ENCODE measurements at places on chromosomes 13 and 19. TPM values are rescaled to one million over a fixed set of nuclear protein-coding genes. Genes with fewer than 3 reads are reported as not detected.
A peak's percentile ranks its signal among the peaks of the same experiment; 100 is the strongest.

DNA sequence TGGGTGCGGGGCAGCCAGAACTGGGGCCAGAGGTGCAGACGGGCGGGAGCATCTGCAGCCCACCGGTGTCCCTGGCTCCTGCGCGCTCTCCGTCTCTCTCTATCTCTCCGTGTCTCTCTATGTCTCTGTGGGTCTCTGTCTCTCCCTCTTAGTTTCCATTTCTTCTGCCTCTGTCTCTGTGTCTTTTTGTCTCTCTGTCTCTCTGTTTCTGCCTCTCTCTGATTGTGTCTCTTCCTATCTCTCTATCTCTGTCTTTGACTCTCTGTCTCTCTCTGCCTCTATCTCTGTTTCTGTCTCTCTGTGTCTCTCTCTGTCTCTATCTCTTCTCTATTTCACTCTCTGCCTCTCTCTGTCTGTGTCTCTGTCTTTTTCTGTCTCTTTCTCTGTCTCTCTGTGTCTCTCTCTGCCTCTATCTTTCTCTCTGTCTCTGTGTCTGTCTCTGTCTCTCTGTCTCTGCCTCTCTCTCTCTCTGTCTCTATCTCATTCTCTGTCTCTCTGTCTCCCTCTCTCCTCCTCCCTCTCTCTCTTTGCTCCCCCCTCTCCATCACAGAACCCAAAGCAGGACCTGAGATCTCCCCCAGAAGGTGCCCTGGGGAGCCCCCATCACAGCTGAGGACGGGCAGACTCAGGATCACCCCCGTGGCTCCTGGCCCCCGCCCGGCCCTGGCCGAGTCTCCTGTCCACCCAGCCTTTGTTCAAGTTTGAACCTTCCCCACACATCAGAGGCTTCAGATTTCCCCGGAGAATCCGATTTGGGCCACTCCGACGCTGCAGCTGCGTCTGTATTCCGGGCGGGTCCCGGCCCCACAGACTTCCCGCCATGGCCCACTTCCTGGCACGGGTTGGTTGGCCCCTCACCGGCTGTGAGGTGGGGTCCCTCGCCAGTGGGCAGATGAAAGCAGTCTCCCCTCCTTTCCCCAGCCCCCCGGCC, 48.6 kb upstream of the TCF3 start:
- no peak for DNase-seq

DNA sequence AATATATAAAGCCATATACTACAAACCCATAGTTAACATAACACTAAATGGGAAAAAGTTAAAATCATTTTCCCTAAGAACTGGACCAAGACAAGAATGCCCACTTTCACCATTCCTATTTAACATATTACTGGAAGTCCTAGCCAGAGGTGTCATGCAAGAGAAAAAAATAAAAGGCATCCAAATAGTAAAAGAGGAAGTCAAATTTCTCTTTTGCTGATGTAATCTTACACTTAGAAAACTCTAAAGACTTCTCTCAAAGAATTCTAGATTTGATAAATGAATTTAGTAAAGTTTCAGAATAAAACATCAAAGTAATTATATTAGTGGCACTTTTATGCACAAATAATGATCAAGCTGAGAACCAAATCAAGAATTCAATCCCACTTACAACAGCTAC, 678.9 kb upstream of the SLITRK5 start:
- DNase-seq: no peak

Gene PEAK3
- 0.71 TPM for total RNA-seq

DNA sequence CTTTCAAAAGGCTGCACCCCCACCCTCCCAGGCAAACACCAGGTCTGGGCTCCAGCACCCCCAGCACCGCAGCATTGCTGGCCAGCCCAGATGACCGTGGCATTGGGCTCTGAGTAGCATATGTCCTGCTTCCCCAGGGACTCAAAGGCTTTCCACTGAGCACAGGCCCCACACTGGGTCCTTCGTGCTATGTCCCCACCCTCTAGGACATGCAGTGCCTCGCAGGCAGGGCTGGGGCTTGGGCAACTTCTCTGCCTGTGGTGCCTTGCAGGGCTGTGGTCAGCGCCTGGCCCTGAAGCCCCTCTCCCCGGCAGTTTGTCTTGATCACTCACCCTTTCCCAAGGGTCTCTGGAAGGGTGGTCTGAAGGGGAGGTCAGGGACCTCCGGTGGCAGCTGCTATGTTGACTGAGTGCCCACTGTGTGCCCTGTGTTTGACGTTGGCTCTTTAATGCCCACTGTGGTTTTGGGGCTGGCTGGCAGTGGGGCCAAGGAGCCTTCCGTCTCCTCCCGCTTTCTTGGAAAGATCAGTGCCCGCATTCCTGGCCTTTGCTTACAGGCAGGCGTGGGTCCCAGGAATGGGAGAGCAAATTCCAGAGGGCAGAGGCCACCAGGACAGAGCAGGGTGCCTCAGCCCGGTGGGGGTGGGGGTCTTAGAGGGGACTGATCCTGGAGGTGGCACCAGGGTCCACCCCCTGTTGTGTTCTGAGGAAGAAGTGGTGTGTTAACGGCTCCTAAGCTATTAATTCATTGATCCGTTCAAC, 20.3 kb upstream of the CRTC1 start:
- DNase-seq: no peak

GRCh38 chr13:28533125-28533436, 38.2 kb upstream of the FLT1 start:
- no peak for DNase-seq

Gene ZNF211
- 17.7 TPM for total RNA-seq

Gene ERCC1
- 58.6 TPM for total RNA-seq

- peak; percentile 97 for DNase-seq
These were observed at the start of gene MKNK2 for GRCh38 chr19:2050991-2051772. Gene MKNK2 (minus strand): TSS chr19:2051244. CDS start chr19:2050851, 393 bp downstream.

GRCh38 chr13:97858161-97858560, 95.3 kb upstream of the IPO5 start:
- DNase-seq: no peak

DNA sequence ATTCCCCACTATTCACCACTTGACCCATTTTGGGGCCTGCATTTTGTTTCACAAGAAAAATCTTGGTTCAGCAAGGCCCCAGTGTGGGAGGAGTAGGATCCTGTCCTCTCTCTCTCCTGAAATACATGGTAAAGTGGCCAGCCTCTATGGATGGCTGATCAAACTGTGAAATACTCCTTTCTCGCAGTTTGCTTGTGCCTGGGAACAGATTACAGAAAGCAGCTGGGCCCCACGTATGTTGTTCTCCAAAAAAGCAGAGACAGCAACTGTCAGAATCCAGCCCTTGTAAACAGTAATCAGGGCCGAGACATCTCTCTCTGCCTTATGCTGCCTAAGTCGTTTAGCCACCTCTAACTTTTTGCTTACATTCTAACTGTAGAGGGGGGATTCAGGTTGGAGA, 61.0 kb upstream of the RAP2A start:
- DNase-seq: no peak

Gene RTBDN
- total RNA-seq: not detected

GRCh38 chr19:48053856-48054255, 10.0 kb upstream of the CABP5 start:
- no peak for DNase-seq

- no peak for DNase-seq
These were observed 34.0 kb downstream of the WDR87 start for GRCh38 chr19:37872383-37872782.

Gene ZNF555
- 10.3 TPM for total RNA-seq

- DNase-seq: no peak
These were observed 533.4 kb upstream of the NBEA start for GRCh38 chr13:34408640-34409039.

Gene HIF3A
- 55.0 TPM for total RNA-seq

Gene TBC1D4
- 19.6 TPM for total RNA-seq

GRCh38 chr13:105918842-105919741, 616.4 kb downstream of the EFNB2 start:
- no peak for DNase-seq

Gene ZDHHC20
- total RNA-seq: 61.2 TPM

Gene ATP8B3
- total RNA-seq: 2.3 TPM

Gene ZNF28
- 18.1 TPM for total RNA-seq

Gene ZNF723
- not detected for total RNA-seq

DNA sequence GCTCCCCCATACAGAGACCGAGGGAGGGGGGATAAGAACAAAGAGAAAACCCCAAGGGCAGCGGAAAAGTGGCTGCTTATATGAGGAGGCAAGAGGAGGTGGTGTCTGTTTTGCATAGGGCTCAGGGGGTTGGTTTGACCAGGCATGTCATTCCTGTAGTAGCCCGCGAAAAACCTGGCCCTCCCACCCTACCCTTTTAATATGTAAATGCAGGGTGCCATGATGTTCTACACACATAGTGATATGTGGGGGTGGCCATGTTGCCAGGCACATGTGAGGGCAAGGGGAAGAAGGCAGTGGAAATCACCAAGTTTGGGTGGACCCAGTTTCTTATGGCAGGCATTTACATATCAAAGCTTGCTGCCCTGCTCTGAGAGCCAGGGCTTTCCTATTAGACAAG, 203.5 kb upstream of the UBL3 start:
- no peak for DNase-seq

GRCh38 chr19:45448887-45449299, 18.9 kb upstream of the FOSB start:
- DNase-seq: no peak

GRCh38 chr19:8648240-8648639, 17.8 kb downstream of the NFILZ start:
- DNase-seq: no peak

DNA sequence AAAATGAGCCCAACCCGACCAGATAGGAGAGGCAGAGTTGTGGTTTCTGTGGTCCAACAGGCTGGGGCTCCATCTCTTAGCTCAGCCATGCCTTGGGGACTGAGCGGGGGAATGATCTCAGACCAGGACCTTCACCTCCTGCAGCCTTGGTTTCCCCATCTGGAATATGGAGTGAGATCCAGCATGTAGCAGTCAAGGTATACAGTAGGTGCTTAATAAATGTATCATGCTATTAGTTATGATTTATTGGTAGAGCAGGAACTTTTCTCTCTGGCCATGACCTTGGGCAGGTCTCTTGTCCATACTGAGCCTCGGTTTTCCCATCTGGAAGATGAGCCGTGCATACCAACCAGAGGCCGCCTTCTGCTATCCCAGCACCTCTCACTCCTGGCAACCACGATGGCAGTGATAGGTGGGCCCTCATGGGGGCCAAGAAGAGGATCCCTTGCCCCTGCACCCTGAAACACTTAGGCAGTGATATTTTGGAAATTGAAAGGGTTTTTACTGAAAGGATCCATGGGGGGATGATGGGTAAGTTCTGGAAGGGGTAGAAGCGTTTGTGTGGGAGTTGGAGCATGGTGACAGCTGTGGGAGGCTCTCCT, 9.1 kb downstream of the TM6SF2 start:
- no peak for DNase-seq

DNA sequence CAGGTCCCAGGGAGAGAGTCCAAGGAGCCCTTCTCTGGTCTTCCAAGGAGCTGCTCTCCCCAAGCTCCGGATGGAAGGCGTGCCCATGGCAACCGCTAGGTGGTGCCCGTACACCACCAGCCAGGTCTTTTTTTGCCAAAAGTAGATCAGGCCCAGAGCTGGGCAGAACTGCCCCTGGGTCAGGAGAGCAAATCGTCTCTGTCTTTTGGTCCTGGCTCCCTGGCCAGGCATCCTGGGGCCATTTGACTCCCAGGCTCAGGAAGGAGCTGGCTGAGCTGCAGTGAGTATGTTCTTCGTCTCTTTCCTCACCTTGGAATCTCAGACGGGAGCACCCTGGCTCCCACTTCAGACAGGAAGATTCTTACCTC, 24.6 kb upstream of the BCL3 start:
- peak; percentile 90 for DNase-seq

Gene TNNI3
- not detected for total RNA-seq

GRCh38 chr19:19010551-19010950, 22.8 kb downstream of the SUGP2 start:
- DNase-seq: no peak

Gene ADGRE3
- total RNA-seq: 1.9 TPM

GRCh38 chr13:104140552-104140951, 1074.3 kb upstream of the SLC10A2 start:
- DNase-seq: no peak

- no peak for DNase-seq
These were observed 10.1 kb downstream of the PRR36 start for GRCh38 chr19:7863971-7864689.

Gene CRB3
- not detected for total RNA-seq

Gene ATP1A3
- total RNA-seq: 0.18 TPM

Gene SYT3
- not detected for total RNA-seq

GRCh38 chr19:56317749-56318148, 3.1 kb upstream of the ZSCAN5A start:
- no peak for DNase-seq

DNA sequence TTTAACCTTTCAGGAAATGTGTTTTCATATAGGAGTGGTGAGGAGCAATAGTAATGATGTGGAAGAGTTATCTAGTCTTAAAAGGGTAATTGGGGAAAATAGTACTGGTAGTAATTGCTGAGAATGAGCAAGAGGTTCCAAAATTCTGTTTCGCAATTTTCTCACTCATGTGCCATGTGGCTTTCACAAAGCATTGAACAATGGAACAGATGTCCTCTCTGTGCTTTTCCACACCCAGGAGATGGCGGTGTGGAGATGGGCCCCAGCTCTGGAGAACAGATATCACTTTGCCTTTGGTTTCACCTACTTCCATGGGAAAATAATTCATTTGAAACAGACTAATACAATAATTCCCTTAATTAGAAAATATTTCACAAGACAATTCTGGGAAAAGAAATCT, 170.0 kb upstream of the SLC10A2 start:
- DNase-seq: no peak

DNA sequence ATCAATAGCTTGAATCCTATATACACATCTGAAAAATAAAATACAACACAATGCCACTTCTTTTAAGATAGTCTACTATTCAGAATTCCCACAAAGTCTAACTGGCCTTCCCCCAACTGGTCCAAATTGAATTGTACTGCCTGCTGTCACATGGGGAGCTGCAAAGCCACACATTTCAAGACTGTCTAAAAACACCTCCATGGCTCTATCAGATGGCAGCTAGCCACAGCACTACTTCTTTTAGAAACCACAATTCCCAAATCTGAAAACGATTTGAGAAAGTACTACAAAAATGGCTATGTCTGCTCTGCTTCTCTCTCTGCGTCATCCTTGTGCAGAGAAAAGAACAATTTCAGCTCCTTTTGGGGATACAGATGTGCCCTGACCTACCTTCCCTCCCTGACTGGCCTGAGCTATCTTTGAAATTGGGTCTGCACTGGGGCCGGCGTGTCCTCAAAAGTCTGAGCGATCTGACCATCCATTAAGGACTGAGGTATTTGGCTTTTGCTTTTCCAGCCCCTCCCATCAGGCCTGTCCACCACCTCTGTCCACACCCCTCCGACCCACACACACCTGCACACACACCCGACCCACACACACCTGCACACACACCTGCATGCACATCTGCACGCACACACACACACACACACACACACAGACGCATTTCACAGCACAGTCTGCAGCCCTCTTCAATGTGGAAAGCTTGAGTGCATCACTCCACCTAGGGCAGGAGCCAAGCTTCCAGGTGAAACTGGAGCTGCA, 68.6 kb upstream of the IPO5 start:
- DNase-seq: no peak

Gene CGB3
- total RNA-seq: not detected

DNA sequence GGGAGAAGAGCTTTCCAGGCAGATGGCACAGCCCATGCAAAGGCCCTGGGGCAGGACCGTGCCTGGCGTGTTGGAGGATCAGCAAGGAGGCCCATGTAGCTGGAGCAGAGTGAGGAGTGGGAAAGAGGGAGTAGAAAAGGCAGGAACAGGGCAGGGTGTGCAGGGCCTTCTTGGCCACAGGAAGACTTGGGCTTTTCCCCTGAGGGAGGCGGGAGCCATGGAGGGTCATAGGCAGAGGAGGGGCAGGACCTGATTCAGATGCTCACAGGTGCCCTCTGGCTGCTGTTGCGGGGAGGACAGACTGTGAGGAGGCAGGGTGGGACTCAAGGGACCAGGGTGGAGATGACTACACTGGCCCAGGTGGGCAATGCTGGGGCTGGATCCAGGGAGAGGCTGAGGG, 13.8 kb upstream of the PTPRS start:
- no peak for DNase-seq

Gene FGF22
- 3.2 TPM for total RNA-seq

- no peak for DNase-seq
These were observed 1.7 kb downstream of the DMWD start for GRCh38 chr19:45790942-45791341.

Data from sciatic nerve (tissue), 2 donors.